ENCODE measurements at places on chromosomes 6 and 20.
A peak's percentile ranks its signal among the peaks of the same experiment; 100 is the strongest.

DNA sequence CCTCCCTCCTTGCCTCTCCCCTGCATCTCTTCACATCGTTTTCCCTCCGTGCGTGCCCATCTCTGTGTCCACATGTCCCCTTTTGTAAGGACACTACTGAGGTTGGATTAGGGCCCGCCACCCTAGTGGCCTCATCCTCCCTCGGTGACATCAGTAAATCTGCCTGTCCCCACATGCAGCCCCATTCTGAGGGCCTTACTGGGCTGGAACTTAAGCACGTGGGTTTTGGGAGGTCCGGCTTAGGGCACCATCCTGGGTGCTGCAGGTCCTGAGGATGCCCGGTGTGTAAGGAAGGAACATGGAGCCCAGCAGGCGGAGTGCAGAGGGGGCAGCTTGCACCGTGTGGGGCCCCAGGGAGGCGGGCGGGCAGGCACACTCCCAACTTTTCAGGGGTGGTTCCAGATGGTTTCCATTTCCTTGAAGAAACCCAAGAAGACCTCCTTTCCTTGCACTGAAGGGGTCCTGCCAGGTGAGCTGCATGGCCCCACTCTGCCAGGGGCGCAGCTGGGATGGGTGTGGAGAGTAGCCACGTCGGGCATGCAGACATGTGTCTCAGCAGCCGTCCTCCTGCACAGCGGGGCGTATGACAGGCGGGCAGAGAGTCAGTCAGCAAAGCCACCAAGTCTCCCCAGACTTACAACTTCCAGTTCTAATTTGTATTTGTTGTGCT lies 329.9 kb downstream of the QKI start:
- no peak for DNase-seq

DNA sequence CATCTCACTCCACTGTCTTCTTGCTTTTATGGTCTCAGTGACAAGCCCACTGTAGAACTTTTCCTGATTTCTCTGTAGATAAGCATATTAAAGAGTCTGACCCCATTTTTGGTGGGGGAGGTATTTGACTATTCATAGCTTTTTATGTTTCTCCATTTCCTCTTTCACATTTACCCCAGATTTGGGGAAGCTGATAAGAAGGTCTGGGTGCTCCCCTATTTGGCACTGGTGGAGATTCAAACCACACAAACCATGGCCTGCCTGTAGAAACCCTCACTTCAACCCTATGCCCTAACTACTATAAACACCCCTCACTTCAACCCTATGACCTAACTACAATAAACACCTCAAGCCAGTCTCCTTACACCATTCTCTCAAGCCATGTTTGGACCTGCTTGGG lies 196.2 kb upstream of the SYNDIG1 start:
- DNase-seq, result no peak

DNA sequence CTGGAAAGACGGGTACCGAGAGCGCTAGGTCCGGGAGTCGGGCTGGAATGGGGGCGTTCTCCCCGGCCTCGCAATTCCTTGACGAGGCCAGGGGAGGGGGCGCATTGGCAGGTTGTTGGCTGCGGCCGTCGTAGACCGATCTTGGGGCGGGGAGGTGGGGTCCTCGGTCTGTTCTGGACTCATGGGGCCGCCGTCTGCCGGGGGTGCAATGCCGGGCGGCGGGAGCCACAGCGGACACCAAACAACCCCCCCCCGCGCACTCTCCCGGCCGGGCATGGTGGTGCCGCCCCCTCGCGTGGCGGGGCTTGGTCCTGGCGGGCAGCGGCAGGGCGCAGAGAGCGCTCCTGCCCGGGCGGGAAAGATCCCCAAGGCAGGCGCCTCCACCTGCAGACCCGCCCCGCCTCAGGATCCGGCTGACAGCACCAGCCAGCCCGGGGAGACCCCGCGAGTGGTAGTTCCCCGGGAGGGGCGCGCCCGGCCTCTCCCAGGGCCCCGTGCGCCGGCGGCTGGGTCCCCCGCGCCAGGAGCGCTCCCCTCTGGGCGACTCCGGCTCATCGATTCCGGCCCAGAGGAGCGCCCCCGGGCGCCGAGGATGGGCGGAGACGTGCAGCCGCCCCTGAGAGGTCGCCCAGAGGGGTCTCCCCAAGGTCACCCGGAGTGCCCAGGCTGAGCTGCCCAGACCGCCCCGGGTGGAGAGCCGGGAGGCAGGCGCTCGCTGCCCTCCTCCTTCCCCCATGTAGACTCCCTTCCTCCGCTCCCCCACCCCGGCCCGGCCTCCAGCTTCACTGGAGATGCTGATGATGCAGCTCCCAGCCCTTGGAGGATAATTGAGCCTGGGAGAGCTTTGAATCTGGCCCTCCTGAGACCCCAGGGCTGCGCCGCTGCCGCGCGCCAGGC lies 709 bp downstream of the PPP1R16B start:
- no peak for DNase-seq

- no peak for DNase-seq
Observed at GRCh38 chr20:48448666-48449600, 378.9 kb downstream of the PREX1 start.

- no peak for DNase-seq
Observed at GRCh38 chr6:134835993-134836392, 113.9 kb downstream of the ALDH8A1 start.

DNA sequence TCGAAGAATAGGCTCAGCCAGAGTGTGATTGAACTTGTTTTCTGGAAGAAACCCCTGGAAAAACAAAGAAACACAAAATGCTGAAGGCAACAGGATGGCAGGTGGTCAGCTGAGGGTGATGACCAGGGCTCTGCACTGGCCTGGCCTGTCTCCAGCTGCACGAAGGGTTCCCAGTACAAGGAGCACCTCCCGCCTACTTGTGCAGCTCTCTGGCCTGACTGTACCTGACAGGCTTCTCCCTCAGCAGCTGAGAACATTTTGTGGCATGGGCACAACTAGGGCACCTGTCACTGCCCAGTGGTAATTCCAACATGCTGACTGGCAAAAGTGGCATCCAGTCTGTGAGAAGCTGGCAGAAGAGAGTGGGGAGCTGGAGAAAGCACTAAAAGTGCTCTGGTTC lies 38.8 kb upstream of the EMILIN3 start:
- DNase-seq, result no peak

DNA sequence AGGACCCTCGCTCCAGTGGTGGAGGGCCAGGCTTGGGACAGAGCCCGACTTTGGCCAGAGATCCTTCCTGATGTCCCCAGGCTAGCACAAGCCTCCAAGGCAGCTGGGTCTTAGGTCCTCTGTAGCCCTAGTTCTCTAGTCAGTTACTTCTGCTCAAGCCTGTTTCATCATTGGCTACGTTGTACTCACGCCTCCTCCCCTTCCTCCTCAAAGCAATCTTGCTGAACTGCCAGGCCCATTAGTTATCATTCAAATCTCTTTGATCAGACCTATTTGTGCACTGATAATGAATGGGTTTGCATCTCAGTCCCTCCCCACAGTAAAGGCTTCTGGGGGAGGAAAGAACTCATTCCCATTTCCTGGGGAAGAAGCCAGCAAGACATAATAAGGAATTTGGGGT lies 256.8 kb downstream of the NFATC2 start:
- no peak for DNase-seq

DNA sequence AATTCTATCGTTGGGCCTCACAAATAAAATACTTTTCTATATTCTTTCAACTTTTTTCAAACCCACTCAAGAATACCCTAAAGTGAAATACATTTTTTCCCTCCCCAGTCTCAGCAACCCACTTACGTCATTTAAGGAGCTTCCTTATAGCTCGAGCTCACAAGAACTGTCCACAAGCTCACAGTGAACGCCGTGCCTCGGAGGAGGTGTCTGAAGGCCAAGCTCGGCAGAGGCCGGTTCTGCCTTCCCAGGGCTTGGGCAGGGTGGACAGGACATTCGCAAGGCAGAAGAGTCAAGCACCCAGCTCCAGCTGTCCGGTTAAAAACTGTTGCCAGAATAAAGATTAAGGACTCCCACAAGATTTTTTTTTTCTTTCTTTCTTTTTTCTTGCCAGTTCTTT lies 802.3 kb downstream of the QKI start:
- DNase-seq, result no peak

DNA sequence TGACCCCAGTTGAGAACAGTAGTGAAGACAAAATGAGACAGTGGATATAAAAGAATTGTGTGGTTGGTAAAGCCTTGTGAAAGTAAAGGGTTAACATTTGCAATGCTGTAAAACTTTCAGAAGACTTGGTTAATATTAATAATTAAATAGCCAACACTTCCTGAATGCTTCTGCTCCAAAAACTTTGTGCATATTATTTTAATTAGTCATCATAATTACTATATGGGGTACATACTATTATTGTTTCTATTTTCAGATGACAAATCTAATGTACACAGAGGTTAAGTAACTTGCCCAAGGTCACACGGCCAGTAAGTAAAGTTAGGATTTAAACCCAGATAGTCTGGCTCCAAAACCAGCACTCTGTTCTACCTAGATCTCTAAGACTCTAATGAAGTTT lies 291.3 kb downstream of the OGFRL1 start:
- DNase-seq, result no peak

GRCh38 chr6:42188406-42188805 lies 6.3 kb downstream of the GUCA1B start:
- DNase-seq, result no peak

GRCh38 chr20:56634307-56634706 lies 5.2 kb downstream of the TFAP2C start:
- no peak for DNase-seq

GRCh38 chr6:166989427-166990032 lies 9.7 kb upstream of the CEP43 start:
- DNase-seq, result peak; percentile 70

- DNase-seq, result no peak
Observed at GRCh38 chr6:54525731-54526130, 217.5 kb downstream of the TINAG start.

DNA sequence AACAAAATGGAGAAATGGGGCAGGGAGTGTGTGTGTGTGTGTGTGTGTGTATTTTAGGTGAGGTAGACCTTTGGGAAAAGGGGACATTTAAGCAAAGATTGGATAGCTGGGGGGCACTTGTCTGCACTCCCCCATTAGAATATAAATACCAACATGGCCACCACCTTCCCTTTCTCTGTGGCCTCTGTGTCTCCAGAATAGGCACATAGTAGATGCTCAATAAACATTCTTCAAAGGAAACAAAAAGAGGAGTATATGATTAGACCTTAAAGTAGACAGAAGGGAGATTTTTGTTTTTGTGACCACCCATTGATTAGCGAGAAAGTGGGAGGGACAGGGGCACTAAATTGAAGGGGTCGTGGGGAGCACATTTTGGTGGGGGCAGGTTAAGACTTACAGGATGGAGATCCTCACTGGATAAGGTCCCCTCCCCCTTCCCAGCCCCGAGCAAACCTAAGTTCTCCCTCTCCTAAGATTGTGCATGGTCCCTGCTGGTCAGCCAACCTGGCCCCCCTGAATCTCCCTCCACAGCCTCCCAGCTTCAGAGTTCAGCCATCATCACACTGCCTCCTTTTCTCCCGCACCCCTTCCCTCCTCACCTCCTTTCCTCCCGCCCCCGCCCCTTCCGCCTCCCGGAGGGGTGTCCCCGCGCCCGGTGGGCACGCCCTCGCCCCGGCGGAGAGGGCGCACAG lies 514 bp upstream of the TSHZ2 start:
- DNase-seq, result no peak

GRCh38 chr20:15362849-15363248 lies 1025.4 kb upstream of the FLRT3 start:
- DNase-seq, result no peak

DNA sequence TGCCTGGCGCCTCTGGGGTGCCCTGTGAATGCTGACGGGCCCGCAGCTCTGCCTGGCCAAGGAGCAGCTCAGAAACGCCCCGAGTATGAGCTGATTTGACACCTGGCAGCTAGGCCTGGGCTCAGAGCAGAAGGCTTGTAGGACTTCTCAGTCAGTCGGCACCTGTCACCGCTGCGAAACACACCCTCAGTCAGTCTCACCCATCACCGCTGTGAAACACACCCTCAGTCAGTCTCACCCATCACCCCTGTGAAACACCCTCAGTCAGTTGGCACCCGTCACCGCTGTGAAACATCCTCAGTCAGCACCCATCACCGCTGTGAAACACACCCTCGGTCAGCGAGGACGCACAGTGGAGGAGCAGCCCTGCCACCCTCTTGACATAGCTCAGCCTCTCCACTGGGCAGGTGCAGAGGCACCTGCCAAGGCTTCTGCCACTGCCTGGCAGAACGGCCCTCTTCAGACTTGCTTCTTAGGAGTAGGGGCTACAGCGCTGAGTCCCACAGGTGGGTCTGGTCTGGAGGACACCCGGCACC lies 109.0 kb downstream of the PSMB1 start:
- no peak for DNase-seq

GRCh38 chr6:131914967-131915751 lies 36.0 kb downstream of the CCN2 start:
- DNase-seq, result peak; percentile 60

- DNase-seq, result no peak
Observed at GRCh38 chr6:166596776-166597507, 10.5 kb upstream of the RAMACL start.

DNA sequence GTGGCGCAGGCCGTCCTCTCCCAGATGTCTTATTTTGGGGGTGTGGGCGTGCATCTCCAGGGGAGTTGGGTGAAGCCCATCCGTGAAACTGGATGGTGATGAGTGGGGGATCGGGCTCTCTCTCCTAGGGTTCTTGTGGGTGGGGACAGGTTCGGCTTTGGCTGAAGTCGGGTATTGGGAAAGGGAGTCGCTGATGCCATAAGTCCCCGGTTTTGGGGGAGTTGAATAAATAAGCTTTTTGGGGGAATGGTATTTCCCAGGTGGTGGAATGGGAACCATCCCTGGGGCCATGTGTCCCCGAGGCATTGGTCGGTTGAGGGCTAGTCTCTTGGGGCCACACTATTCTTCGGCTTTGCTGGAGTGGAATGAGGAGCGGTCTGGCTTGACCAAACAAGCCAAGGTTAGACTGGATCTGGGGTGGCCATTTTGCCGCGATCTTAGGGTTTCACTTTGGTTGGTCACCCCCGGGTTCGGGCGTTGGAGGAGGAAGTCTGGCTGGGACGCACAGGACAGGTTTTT lies 481 bp downstream of the ZNF133 start:
- no peak for DNase-seq

DNA sequence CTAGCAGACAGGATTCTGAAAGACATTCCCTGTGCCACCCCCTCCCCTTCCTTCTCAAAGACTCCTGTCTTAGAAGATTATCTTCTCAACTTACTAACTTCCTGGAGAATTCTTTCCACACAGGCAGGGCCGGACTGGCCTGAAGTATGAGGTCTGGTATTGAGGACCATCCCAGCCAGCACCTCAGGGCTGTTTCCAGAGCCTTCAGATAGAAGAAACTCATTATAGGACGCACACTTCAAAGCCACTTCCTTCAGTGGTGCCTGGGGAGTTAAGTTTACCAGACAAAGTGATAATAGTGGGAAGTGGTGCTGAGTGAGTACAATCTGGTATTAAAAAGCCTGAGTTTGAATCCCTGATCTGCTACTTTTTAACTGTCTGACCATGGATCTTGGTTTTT lies 15.6 kb downstream of the KCNS1 start:
- no peak for DNase-seq

- no peak for DNase-seq
Observed at GRCh38 chr6:111228094-111228493, 140.8 kb downstream of the SLC16A10 start.

DNA sequence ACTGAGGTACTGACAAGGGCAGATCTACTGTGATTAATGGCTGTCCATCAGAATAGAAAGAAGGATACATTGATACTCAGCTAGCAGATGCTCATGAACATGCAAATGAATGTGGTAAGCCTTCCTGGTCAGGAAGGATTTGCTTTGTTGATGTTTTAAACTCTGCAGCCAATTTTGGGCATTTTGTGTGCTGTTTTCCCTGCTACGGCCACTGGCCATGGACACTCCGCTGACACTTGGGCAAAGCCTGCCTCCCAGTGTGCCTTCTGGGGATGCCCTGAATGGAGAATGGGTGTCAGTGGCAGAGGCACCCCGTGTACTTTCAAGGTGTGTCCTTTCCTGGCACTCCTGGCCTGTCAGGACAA lies 113.1 kb downstream of the SOBP start:
- DNase-seq, result peak; percentile 44

GRCh38 chr6:134345789-134346188 lies 27.9 kb upstream of the SGK1 start:
- DNase-seq, result no peak
